ENCODE measurements at places on chromosomes 12 and 14. TPM values are rescaled to one million over a fixed set of nuclear protein-coding genes. Genes with fewer than 3 reads are reported as not detected.

DNA sequence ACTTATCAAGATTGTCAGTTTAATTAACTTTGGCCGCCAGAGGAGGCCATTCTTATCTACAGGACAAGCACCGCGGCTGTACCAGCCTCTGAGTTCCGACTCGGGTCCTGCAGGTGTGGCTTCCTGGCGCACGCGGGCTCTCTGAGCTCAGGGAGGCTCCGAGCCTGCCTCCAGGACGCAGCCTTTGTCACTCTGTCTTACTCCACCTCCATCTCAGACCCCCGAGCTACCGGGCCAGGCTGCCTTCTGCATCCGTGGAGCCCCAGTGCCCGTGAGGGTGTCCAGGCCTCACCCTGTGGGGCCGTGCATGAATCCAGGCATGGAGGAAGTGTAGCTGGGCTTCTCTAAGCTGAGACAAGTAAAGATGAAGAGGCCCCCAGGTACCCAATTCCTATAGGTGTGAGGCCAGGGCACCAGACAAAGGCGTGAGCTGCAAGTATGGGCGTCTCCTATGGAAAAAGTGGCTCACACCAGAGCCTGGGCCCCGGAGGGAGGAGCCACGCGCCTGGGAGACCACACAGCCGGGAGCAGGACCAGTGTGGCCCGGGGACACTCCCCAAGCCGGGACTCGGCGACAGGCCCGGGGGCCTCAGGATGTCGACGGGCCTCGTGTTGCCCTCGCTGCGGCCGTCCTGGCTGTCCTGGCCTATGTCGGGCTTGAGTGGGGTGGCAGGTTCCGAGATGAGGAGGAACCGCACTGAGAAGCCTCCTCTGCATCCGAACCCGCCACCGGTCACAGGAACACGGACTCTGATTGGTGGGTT, 42.8 kb downstream of the NOC4L start:
- no peak for DNase-seq

GRCh38 chr12:57148469-57149244, 1.2 kb upstream of the LRP1-AS start:
- DNase-seq = peak; percentile 83

DNA sequence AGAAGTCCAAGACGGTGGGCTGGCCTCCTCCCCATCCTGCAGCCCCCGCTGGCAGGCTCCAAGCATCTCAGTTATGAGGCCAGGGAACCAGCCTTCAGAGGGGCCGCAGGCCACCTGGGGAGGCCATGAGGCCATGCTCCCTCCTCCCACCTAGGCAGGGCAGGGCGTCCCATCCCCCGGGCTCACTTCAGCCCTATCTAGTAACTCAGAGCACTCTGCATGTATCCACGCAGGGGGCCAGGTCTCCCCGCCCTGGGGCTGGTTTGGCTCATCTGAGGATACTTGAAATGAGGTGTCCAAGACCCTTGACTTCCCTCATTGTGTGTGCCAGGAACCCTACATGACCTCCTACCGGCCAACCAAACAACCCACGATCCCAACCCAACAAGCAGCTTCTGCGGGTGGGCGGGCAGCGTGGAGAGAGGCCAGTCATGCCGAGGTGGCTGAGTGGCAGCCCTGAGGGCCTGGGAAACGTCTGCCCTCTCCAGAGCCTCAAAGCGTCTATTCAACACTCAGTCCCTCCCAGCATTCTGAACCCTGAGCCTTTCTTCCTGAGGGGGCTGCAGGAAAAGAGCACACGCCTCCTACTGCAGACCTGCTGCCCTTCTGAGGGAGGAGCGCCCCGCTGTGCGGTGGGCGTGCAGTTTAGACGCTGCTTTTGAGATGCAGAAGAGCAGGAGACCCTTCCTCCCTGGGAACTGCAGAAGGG, 16.8 kb downstream of the ISCA2 start:
- DNase-seq = no peak

- no peak for DNase-seq
These were observed 7.8 kb upstream of the TBX3 start for GRCh38 chr12:114691763-114692185.

GRCh38 chr14:74350211-74350927, 2.1 kb downstream of the VRTN start:
- no peak for DNase-seq

DNA sequence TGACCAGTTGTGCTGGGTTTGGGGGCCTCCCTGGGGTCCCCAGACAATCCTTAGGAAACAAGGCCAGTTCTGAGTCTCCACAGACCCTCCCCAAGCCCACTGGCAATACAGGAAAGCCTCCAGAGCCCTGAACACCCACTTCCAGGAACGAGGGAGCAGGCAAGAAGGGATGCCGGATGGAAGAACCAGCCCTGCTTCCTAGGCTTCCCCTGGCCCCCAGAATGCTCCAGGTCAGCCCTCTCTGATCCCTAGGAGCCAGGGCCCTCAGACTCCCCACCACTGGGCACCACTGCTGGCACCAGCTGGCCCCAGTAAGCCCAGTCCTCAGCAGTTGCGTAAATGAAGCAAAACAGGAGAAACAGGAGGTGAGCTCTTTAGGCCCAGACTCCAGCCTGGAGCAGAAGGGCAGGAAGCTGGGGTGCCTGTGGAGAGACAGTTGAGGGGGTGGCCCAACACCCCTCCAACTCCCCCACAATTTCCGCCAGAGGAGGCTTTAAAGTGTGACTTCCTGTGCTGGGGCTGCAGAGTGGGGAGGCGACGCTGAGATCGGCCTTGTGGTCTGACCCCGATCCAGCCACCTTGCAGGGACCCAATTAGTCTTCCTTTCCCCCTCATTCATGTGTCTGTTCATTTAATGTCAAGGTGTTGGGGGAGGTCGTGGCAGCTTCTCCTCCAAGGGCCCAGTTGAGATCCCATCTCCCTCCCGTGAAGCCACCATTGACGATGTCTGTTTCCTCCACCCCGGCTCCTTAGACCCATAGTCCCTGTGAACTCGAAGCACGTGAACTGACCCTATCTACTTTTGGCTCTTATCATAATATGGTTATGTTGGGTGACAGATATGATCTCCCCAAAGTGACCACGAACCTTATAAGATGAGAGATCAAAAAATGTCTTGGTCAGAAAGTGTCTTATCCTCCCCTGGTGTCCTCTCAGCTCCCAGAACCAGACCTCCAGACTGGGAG, 4.7 kb downstream of the TNFRSF1A start:
- DNase-seq = peak; percentile 50

DNA sequence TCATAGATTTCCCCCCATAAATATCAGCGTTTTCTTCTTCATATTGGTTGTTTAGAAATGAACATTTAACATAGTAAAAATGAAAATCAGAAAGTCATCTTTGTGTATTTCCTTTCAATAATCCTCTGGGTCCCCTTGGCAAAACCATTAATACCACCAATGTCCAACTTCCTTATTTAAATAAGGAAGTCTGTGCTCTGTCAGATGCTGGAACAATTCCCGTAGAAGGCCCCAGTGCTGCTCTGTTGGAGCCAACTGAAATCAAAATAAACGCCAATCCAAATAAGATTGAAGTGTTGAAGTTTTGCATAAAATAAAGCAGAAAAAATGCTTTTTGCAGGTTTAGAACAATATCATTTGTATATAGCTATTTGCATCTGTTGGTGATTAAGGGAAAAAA, 93.1 kb downstream of the PPM1H start:
- no peak for DNase-seq

- DNase-seq = no peak
These were observed 190.8 kb upstream of the PARP11 start for GRCh38 chr12:4064008-4064407.

DNA sequence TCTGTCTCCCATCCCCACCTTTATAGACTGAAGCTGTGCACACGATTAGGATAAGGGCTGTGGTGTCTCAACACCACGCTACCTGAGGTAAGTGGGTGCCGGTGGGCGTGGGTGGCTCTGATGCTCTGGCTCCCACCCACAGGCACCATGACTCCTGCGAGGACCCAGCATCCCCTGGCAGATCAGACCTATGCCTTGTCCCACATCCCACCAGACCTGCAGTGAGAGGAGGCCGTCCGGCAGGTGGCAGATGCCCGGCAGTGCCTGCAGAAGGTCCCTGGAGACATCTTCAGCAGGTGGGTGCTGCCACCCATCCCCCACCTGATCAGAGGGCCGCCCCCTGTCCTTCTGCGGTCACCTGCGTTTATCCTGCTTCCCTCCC, 104.4 kb upstream of the PRB2 start:
- DNase-seq = no peak

DNA sequence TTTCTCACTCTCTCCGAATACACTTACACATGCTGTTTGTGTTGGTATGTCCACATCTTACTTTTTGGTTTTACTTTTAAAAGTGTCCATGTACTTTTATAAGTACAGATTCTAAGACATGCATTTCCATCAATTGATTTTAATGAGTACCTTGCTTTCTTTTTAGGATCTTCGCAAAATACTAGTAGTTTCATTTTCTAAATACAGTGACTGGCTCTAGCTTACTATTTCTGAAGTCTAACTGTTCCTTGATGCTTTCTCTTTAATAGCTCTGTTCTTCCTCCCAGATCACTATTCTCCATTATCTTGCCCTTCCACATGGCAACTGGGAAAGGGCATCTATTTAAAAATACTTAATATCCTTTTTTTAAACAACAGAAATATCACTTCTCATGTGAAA, 164.1 kb downstream of the KITLG start:
- DNase-seq = no peak

DNA sequence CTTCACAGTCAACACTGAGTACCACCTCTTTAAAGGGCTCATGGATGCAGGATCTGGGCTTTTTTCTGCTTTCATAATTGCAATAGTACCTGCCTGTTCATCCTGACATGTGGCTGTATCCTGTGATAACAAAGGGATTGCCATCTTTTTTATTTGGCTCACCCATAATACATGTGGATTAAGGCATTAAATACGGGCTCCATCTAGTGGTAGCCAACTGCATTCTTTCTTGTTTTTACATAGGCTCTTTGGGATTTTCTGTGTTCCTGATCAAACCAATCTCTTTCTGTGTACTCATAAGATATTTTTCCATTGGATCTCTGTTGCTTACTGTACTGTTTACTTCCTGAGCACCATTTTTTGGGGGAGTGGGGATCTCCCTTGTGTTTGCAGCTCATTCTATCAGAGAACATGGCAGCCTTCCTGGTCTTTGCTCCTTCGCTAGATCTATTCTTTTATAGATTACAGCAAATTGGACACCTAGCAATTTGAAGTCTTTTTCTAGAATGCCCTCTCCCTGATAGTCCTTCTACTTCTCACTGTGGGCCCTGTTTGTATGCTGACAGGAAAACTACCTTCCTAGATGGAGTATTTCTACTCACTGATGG, 723.4 kb upstream of the MDGA2 start:
- no peak for DNase-seq

GRCh38 chr12:80509781-80510556, 65.9 kb downstream of the PTPRQ start:
- DNase-seq = no peak

DNA sequence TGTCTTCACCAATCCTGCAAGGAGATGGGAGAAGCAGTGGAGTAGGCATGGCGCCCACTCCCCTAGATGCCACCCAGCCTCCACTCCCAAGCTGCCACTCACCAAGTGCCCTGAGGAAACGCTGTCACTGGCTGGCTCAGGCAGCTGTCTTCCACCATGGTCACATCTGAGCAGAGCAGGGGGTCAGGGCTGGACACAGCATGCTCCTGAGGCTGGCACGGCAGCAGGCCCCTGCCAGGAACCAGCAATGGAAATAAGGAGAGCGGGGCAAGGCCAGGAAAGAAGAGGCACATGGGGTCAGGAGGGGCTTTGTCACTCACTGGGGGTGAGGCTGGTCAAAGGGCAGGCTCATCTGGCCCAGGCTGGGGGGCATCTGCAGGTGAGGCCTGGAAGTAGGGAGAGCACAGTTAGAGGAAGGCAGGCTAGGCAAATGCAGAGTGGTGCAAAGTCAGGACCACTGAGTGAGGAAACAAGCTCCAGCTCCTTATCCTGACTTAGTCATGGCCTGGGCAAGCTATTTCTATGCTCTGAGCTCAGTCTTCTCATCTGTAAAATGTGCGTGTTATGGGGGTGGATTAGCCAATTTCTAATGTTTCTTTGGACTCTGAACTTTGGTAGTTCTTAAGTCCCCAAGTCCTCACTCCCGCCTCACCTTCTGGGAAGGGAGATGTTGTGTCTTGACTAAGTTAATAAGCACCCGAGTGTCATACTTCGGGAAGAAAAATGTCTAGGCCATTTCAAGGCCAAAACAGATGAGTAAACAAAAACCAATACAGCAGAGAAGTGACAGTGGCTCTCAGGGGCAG, 8.0 kb downstream of the NAB2 start:
- peak; percentile 27 for DNase-seq

The LHX5 gene
- not detected for total RNA-seq

The WSCD2 gene
- total RNA-seq = 0.45 TPM

The EMP1 gene
- total RNA-seq = 76.8 TPM

The RASAL1 gene
- not detected for total RNA-seq

All from left ventricle myocardium superior (tissue), 1 donor.